Ovary (tissue), 10 donors: ENCODE measurements at places on chromosomes 6 and 20.

DNA sequence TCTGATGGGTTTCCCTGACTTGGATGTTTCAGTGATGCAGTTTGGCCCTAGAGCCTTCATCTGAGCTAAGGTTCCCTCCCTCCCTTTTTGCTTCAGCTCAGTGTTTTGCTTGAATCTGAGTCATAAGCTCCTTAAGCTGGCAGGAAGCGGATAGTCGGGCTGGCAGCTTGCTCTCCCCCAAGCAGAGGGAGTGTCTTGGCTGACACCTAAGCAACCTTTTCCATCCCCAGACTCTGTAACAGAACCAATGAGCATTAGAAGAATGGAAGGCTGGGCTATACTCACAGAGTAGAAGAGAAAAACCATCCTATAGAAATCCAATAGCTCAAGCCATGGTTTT is 98.3 kb downstream of the HAO1 start:
- DNase-seq: no peak

GRCh38 chr20:10618611-10619245 is 55.1 kb downstream of the JAG1 start:
- DNase-seq: no peak

GRCh38 chr6:43199912-43200311 is 17.9 kb downstream of the CUL9 start:
- DNase-seq: no peak

DNA sequence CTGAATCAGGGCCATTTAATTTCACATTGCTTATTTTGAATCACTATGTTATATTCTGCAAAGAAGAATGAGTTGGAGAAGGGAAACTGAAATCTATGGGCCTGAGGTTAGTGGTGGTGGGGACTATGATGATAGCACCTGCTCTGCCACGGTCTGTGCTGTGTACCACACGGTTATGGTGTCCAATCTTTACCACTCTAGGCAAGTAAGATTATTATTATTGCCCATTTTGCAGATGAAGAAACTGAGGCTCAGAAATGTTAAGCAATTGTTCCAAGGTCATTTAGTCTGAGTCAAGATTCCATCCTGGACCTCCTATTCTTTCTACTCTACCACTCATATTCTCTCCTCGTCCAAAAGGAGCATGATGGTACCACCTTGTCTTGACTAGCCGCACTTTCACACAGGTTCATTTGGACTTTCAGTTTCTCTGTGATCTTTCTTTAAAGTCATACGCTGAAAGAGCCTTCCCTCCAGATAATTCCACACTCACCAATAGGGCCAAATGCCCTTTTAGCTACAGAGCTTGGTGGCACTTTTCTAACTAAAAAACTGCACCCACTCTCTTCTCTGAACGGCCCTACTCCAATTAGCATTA is 56.2 kb downstream of the GFOD1 start:
- no peak for DNase-seq

- DNase-seq: no peak
These were observed 310.9 kb downstream of the CDH4 start for GRCh38 chr20:61562897-61563504.
